Kidney (tissue), 22 donors: ENCODE measurements at places on chromosomes 5 and 9.

GRCh38 chr9:109817846-109818472 is 38.0 kb downstream of the PALM2AKAP2 start:
- no peak for DNase-seq

DNA sequence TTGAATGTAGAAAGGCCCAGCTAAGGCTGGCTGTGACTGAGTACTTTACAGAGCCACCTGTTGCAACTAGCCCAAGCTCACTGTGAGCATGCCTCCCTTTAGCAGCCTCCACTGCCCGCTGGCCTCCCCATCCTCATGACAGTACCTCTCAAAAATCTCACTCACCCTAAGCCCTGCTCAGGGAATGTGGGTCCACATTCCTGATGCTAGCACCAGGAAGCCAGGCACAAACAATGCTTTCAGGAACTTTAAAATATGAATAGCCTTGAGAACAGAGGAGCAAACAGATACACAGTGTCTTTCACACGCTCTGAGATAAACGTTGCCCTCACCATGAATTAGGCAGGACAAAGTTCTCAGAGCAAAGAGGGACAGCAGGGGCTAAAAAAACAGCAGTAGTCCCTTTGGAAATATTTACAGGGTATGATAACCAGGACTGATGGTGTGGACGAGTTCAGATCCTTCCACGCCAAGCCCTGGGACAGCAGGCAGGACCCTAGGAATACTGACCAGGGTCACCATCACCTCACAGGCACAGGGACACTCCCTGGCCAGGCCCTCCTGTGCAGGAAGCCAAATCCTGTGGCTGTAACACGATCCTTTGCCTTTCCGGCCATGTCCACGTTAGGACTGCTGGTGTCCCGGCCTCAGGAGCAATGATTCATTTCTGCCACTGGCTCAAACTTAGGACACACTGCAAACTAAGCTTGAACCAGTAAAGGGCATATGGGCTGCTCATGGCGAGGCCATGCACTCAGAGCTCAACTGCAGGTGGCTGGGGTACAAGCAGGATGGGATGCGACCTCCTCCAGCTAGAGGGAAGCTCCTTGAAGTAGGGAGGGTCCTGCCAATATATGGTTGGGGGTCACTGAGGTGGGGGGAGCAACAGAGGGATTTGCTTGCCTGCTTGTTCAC is 9.6 kb downstream of the ACSL6 start:
- DNase-seq, result peak; percentile 61

GRCh38 chr5:178672630-178673029 is 45.8 kb upstream of the CLK4 start:
- no peak for DNase-seq

- DNase-seq, result peak; percentile 63
Measured at GRCh38 chr5:56951126-56951945, 587 bp downstream of the MIER3 start.

DNA sequence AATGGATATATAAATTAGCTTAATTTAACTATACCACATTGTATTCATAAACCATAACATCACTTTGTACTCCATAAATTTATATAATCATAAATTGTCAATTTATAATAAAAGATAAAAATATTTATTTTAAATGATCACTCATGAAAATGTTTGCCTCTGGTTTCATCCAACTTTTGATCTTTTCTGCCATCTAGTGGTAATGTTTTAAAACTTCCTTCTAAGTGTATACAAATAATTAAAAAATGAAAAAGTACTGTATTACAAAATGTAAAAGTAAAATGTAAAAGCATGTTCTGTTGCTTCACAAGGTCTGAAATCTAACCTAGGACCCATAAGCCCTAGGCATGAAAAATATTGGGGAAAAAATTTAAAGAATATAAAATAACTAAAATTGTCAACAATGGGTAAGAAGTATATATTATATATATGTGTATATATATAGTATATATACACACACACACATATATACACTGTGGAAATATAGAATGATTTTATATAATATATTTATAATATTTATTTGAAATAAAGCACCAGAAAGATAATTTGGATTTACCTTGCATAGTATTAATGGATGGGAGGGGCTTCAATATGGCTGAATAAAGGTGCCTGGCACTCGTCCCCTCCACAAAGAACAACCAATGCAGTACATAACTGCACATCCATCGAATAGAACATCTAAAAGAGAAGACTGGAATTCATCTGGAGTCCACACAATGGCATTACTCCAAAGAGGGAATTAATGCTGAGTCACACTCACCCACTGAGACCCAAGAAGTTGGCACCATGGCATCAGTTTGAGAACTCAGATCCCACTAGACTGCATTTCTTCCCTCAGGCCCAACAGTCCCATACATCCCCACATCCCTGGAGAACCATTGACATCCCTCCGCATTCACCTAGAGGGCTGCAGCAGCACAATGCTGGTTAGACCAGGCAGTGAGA is 32.5 kb downstream of the ANXA1 start:
- DNase-seq, result no peak

DNA sequence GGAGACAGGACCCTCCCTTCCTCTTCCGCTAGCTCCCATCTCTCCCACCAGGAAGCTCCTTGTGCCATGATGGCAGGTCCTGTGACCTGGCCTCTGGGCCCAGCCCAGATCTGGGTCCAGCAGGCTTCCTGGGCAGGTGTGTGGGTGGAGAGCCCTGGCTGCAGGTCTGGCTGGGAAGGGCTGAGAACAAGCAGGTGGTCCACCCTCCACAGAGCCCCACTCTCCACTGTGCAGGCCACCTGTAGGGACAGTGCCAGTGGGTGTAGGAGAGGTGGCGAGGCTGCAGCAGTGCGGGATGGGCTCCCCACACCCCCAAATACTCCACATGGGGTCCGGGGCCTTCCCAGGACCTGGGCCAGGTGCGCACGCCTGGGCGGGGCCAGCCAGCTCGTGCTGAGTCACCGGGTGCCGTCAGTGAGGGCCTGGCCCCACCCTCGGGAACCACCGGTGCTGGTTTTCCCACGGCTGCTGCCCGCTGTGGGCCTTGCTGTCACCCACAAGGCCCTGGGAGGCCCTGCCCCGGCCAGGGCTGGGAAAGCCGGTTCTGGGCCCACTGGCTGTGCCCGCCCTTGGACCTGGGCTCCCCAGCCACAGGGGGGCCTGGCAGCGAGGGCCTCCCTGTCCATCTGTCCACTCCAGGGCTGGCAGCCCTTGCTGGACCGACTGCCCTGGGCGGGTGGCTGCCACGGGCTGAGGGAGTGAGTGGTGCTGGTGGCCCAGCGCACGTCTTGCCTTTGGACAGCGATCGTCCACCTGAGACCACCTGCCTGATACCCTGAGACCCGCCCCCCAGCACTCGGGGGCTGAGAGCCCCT is 9.3 kb upstream of the NRARP start:
- DNase-seq, result peak; percentile 58

DNA sequence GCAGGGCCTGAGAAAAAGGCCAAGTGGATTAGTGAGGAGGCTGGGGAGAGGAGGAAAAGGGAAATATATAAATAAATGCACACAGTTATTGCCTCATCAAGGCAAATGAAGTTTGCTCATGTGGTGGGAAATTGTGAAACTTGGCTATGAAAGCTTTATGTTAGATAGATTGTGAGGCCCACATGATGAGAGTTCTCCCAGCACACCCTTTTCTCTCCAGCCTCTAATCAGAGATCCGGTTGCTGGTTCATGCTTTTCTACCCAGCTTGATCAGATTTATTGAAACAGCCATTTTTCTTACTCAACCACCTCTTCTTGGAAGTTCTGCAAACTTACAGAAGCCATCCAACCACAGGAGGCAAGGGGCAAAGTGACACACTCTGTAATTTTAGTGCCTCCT is 125.8 kb upstream of the KLF4 start:
- no peak for DNase-seq

DNA sequence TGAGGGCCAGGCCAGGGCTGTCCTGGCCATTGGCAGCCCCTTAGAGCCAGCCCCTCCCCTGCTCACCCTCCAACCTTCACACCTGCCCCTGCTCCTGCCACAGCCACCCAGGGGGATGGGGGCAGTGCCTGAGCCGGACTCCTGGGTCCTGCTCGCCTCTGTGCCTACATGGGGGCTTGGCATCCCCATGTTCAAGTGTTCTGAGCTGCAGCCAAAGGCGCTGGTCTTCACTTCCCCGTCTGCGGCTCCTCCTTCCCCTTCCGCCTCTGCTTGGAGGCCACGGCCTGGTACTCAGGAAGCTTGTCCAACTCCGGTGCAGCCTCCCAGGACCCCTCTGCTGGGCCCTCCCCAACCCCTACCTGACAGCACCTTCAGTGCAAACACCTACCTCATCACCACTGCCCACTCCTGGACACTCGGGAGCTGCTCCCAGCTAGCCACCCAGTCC is 2.3 kb upstream of the DNLZ start:
- no peak for DNase-seq

DNA sequence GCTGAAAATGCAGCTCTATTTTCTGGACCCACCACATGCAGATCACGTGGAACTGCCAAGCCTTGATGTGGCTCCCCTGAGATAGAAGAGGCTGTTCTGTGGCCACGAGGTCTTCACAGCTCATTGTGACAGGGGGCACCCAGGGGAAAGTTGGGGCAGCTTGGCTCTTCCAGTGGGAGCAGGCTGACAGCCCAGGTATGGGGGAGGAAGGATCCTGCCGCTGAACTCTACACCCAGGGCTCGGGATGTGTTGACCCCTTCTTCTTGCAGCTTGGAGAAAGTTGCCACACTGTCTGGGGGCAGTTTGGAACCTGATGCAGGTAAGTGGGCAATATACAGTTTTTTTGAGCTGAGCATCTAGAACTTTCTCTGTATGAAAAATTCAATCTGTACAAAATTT is 133.6 kb upstream of the PITX1 start:
- no peak for DNase-seq

- DNase-seq, result no peak
Measured at GRCh38 chr5:123717139-123717538, 205.2 kb downstream of the CSNK1G3 start.

DNA sequence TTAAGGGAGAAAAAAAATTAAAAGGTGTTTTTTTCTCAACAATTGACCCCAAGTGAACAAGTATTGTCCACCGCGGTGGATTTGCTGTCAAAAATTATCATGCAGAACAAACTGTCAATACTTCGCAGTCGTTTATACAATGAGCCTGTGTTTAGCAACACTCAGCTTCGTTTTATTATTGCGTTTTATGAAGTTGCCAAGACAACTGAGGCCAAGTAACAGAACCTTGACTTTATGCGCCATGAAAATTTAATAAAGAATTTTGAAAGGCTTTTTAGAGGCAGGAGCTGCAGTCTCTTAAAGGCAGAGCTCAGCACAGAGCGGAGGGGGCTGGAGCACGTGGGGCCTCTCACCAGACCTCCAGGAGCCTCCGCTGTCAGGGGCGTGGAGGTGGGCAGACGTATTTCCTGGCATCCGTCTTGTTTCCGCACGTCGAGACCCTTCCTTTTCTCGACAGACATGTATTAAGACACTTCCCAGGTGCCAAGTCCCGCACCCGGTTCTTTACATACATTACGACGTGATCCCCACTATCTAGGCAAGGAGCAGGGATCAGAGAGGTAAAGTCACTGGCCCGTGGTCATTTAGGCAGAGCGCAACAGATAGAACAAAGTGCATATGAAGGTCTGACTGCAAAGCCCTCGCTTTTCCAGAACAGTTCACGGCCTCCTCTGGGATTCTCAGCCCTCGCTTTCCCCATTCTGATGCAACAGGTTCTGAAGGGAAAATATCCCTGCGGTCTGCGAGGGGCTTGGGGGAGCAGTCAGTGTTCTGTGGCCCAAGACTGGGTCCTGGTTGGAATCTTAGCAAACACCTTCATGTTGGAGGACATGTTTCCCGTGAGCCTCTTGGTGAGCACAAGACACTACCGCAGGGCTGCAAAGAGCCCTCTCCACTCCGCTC is 164.4 kb downstream of the DAB2IP start:
- no peak for DNase-seq

- peak; percentile 51 for DNase-seq
Measured at GRCh38 chr9:130707225-130707976, 13.8 kb downstream of the EXOSC2 start.

DNA sequence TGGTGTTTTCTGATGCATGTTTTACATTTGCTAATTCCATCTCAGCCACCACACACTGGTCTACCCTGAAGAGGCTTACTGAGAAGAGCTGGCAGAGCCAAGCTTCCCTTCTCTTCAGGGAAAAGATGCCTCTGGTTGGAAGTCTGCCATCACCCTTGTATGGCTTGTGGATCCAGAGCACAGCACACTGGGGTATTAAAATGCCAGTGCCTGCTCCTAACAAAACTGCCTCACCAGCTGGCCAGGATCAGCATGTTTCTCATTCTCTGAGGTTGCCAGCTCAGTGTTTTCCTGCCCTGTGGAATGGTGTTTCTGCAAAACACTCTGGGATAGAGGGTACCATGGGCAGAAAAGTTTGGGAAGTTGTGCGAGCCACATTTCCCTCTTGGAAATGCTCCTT is 31.6 kb upstream of the ZNF618 start:
- DNase-seq, result no peak

DNA sequence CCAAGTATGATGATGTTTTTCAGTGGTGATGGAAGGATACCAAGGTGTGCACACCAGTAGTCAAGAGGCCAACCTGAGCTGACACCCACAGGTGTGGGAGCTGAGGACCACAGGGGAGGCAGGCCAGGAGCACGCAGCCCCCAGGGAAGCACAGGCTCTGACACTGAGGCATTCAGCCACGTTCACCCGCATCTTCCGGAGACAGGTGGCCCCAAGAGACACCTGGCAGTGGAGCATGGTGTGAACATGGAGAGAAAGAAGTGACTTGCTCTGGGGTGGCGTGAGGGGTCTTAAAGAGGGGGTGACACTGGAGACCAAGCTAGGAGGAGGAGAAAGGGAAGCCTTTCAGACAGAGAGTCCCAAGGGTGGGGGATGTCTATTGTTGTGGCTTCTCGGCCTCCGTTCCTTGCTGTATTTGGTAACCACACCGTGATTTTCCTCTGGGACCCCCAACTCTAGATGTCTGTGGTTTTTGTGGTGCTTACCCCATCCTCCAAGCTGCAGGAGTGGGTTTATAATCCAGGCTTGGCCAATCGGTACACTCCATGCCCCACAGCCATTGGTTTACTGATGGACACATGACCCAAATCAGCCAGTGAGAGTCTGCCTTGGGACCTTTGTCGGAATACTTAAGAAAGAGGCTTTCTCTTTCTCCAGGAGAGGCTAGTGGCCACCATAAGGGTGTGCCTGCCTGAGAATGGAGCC is 84.6 kb downstream of the HRH2 start:
- no peak for DNase-seq

DNA sequence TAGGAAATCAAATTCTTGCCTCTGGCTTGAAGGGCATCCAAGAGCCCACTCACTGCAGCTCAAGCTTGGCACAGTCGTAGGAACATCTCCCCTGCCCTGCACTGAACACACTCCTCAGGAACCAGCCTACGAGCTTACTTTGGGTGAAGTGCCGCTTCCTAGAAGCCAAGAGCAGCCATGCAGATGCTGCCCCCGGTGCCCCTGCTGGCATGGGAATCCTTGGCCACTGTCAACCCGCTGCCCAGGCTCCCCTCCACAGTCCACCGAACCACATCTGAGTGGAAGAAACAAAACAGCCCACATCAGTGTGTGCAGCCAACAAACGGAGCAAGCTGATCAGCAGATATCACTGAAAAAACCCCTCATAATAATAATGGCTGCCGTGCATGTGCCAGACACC is 89.8 kb downstream of the TMEM215 start:
- DNase-seq, result no peak

- DNase-seq, result no peak
Measured at GRCh38 chr9:82722561-82722960, 340.4 kb downstream of the RASEF start.
